Mesenchymal stem cell (in vitro differentiated cells and primary cell): ENCODE measurements at places on chromosomes 5 and 9.

DNA sequence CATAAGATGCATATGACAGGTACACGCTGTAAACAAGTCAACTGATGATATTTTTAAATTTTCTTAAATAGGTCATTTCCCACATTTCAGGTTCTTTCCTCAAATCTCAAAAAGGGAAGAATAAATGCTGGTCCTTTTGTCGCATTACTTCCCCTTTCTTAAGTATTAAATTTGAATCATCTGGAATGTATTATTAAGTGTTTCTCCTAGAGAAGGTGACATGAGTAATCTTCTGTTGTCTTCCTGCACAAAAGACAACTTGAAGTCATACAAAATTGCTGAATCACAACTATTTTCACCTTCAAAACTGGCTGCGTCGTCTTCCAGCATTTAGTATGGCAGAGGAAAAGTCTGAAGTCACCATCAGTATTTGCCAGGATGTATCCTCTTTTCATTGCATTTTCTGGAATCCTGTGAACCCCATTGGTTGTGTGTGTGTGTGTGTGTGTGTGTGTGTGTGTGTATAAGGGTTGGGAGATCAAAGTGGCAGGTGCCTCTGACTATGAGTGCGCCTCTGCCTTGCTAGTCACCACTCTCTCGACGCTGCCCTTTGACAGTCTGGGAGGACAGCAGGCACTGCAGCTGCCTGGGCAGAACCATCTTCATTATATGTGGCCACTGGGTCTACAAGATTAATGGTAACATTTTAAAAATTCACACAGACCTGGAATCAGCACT is 86.9 kb downstream of the MVB12B start:
- no peak for DNase-seq

DNA sequence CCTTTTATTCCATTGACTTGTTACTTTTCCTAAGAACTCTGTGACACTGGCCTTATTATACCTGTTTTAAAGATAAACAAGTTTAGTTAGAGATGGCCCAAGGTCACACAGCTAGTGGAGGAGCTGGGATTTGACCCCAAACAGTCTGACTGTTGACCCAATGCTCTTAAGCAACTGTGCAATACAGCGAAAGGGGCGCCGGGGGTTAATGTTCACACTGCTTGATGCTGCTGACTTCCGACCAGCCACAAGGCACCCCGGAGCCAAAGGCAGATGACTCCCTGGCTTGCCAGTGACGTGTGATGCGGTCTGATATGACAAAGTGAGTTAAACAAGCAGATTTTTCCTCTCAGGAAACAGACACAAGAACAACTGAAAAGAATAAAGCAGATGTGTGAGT is 23.9 kb downstream of the PIK3R1 start:
- DNase-seq: peak; percentile 90

DNA sequence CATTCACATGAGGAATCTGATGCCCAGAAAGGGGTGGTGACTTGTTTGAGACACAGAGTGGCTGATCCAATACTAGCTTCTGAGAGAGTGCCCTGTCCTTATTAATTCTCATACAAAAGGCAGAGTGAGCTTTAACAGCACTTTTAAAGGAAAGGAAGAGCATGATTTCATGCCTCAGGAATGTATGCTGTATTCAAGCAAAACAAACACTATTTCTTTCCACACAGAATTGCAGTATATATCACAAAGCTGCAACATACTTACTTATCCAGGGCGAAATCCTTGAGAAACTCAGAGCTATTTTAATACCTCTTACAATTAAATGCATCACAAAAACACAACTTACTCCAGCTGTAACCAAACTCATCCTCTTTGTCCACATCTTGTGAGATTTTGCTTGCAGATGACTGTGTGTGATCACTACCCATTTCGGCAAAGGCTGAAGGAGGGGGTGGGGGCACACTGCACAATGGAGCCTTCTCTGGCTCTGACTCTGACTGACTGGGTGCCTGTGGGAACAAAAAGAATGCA is 139.8 kb downstream of the MPDZ start:
- peak; percentile 86 for DNase-seq

DNA sequence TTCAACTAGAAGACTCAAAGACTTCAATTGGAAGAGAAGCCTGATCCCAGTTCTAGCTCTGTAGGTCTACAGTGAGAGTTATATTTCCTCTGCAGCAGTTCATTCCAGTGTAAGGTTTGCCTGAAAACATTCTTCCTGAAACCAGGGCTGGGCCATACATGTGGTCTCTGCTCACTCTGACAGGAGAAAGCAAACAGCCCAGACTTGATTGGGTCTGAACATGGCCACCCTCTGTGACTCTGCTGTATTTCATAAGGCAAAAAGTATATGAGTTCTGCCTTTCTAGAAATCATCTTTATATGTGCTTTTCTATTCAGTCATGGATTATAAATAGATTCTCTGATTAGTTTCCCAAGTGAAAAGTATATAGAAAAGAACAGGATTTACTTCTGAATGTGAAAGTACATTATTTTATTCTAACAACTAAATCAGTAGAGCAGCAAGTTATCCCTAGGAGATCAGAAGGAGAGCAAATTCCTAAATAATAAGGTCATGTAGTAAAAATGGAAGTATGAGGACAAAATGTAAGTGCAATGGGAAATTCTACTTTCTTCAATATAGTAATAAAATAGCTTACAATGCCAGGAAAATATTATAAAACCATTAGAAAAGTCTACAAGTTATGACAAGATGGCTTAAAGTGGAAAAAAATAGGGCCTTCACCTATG is 144.3 kb downstream of the EFNA5 start:
- DNase-seq: peak; percentile 26

DNA sequence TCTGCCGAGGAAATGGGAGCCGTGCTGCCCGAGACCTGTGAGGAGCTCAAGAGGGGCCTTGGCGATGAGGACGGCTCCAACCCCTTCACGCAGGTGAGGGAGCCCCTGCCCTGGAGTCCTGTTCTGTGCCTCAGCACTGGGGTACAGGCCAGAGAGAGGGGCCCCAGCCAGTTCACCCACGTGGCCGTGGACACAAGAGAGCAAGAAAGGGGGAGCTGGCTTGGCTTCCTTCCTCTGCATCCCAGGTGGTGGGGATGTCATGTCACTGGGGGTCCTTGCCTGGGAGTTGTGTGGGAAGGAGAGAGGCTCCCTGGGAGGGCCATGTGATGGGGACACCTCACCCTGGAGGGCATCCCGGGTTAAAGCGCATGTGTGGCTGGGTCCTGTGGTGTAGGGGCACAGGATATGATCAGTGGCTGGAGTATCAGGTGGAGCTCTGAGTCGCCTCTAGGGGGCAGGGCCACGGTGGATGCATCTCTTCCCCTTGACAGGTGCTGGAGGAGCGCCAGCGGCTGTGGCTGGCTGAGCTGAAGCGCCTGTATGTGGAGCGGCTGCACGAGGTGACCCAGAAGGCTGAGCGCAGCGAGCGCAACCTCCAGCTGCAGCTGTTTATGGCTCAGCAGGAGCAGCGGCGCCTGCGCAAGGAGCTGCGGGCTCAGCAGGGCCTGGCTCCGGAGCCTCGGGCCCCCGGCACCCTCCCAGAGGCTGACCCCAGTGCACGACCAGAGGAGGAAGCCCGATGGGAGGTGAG is 7.5 kb downstream of the N4BP3 start:
- peak; percentile 9 for DNase-seq
